ENCODE measurements at places on chromosomes 1 and 21.

- peak; percentile 6 for DNase-seq
Measured at GRCh38 chr1:108747171-108747850, 837 bp downstream of the STXBP3 start.

DNA sequence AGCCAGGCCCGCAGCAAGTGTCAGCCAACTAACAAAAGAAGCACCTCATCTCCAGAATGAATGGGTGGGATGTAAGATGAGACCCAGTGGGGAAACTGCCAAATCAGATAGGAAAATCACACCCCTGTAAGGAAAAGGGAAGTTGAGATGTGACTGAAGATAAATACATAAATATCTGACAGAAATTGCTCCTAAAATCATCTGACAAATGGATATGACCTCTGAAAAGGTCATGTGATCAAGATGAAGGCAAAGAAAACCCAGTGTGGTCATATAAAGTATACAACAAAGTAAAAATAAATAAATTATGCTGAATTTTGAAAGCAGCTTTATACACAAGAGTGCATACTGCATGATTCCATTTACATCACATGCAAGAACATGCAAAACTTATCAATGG lies 12.7 kb downstream of the SIPA1L2 start:
- no peak for DNase-seq

DNA sequence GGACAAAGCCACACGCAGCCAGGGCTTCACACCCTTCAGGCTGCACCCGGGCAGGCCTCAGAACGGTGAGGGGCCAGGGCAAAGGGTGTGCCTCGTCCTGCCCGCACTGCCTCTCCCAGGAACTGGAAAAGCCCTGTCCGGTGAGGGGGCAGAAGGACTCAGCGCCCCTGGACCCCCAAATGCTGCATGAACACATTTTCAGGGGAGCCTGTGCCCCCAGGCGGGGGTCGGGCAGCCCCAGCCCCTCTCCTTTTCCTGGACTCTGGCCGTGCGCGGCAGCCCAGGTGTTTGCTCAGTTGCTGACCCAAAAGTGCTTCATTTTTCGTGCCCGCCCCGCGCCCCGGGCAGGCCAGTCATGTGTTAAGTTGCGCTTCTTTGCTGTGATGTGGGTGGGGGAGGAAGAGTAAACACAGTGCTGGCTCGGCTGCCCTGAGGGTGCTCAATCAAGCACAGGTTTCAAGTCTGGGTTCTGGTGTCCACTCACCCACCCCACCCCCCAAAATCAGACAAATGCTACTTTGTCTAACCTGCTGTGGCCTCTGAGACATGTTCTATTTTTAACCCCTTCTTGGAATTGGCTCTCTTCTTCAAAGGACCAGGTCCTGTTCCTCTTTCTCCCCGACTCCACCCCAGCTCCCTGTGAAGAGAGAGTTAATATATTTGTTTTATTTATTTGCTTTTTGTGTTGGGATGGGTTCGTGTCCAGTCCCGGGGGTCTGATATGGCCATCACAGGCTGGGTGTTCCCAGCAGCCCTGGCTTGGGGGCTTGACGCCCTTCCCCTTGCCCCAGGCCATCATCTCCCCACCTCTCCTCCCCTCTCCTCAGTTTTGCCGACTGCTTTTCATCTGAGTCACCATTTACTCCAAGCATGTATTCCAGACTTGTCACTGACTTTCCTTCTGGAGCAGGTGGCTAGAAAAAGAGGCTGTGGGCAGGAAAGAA lies 8.1 kb downstream of the PSRC1 start:
- no peak for DNase-seq

- DNase-seq, result no peak
Measured at GRCh38 chr1:229204921-229205777, 65.8 kb upstream of the RAB4A start.

DNA sequence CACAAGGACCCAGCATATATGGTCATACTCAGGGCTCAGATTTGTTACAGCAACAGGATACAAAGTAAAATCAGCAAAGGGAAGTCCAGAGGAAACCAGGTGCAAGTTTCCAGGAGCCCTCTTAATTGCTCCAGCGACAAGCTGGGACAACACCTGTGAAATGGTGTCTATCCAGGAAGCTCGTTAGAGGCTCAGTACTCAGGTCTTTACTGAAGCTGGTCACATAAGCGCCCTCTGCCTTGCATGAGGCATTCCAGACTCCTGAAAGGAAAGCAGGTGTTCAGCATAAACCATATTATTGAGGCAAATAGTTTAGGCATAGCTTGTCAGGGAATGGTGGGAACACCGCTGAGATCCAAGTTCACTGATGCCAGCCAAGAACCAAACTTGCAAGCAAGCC lies 231.0 kb downstream of the SLC35F3 start:
- no peak for DNase-seq

DNA sequence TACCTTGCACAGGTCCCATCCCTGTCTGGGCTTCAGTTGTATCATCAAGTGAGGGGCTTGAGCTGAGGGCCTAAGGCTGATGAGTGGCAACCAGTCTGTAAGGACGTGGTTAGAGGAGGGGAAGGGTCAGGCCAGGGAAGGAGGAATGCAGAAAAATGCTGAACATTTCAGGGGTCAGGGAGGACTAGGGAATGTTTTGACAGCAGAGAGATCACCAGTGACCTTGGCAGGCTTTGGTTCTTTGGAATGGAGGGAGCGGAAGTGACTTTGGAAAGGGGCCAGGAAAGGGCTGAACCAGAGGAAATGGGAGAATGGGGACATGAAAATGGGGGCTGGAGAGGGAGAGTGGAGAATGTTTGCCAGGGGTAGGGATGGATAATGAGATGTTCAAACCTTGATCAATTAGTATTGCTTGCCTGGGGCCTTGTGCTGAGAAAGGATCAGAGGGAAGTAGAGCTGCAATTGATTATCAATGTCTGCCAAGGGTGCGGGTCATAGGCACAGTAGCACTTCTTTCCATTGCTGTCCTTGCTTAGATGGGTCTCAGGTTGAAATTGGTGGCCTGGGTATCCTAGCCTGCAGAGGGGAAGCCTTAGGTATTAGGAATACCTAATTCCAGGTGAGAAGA lies 7.4 kb downstream of the LDLRAP1 start:
- no peak for DNase-seq

GRCh38 chr1:227828786-227829185 lies 13.3 kb downstream of the PRSS38 start:
- no peak for DNase-seq

DNA sequence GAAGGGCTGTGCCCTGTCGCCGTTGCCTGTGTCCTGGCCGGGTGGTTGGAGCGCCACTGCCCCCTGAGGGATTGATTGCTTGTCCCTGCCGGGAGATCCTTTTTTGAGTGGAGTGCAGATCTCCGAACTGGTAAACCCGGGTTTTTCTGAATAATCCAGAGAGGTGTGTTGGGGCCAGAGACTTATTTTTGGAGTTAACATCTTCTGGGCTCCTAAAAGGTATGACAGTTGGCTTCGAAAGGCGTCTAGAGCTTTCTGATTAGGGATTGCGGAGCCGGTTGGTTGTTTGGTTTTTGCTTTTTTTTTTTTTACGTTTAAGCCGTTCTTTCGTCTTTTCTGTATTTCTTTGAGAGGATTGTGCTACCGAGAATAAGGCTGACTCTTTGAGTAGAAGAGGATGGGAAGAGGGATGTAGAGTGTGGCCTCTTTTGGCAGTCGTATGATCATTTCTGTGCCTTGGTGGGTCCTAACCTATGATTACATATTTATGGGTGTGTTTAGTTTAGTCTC lies 756 bp downstream of the RLF start:
- no peak for DNase-seq

DNA sequence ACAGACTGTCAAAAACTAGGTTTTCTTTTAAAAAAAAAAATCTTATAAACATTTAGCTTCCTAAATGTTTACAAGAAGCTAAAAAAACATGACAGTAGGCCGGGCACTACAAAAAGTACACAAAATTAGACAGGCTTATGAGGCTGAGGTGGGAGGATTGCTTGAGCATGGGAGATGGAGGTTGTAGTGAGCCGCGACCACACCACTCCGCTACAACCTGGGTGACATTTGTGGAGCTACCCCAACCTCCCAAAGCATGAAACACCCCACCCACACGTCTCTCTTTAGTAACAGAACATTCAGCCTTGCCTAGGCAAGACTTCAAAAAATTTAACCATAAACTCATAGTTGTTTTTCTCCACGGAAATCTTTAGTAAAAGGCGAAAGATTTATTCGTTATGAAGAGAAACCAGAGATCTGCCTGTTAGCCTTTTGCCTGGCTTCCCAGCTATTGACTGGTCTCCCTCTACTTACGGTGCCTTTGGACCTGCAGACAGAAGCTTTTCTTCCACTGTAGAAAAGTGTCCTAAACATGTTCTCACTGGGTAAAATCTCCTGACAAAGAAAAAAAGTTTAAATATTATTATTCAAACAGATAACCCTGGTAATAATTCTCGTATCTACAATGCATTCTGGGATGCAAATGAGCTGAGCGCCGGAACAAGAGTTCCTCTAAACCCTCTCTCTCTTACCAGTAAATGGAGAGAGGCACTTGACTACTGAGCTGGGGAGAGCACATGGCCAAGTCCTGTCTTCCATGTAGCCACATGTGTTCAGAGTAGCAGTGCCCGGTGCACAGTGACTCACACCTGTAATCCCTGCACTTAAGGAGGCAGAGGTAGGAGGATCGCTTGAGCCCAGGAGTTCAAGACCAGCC lies 9.2 kb downstream of the RNU5D-1 start:
- no peak for DNase-seq

GRCh38 chr1:207866471-207867135 lies 44.3 kb downstream of the CD34 start:
- no peak for DNase-seq

DNA sequence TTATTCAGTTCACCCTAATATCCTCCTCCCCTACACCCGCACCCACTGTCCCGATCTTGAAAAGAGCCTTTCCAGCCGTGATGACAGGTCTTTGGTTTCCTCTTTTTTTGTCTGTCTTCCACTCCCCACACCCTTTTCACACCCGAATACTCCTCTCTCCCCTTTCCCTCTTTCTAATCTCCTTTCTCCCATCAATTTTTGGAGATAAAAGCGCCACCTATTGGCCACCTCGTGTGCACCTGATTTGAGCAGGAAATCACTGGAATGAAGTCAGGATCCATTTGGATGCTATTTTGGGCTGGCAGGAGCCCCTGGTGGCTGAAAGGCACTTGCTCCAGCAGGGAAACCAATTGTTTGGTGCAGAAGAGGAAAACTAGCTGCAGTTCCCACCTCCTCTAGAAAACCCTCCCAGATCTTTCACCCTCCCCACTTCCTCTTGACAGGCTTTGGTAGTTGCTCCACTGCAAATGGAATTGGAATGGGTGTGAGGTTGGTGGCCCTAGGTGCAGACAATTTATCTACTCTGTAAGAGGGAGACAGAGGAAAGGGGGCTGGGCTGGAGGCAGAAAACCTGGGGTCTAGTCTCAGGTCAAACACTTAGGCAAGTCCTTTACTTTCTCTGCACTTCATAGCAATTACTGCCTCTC lies 8.4 kb downstream of the FOXE3 start:
- no peak for DNase-seq

GRCh38 chr1:240086726-240087125 lies 5.0 kb upstream of the FMN2 start:
- no peak for DNase-seq

DNA sequence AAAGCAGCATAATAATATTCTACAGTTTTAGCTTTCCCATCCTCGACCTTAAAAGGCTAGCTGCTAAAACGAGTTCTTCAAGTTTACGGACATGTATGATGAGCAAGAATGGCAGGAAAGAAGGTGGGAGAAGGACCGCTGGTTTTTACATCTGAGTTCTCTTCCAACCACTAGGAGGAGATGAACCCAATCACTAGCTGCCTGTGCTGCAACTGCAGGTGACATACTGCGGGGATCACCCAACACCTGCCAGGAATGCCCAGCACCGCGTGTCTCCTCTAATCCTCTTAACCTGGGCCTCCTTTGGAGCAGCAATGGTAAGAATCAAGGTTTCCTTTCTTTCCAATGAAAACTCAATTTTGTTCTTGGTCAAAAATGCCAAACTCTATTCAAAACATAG lies 23.5 kb downstream of the TOR3A start:
- no peak for DNase-seq
